ENCODE measurements at places on chromosomes 4 and X.
A peak's percentile ranks its signal among the peaks of the same experiment; 100 is the strongest.

DNA sequence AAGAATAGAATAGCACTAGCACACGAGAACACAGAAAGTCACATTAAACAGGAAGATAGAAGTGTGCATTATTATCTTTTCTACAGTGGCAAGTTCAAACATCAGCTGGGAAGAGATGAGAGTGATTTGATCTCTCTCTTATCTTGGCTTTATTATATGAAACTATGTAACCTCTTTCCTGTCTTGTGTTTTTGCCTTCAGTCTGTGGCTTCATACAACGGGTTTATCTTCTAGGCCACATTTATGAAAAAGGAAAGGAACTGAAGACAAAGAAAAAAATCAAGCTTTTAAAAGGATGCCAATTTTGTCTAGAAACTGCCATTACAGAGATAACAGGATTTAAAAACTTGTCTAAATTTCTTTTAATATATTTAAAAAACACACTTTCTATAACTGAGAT is 983.6 kb downstream of the RPA4 start:
- no peak for DNase-seq

- DNase-seq = no peak
These were observed 18.8 kb downstream of the SLC7A11 start for GRCh38 chr4:138223231-138223910.

GRCh38 chr4:121030711-121031110 is 41.6 kb downstream of the NDNF start:
- DNase-seq = no peak

GRCh38 chr4:146274774-146275173 is 60.4 kb downstream of the REELD1 start:
- no peak for DNase-seq

- DNase-seq = peak; percentile 54
These were observed 149.2 kb downstream of the TBL1X start for GRCh38 chrX:9614016-9614415.

- no peak for DNase-seq
These were observed 65.1 kb downstream of the GPR143 start for GRCh38 chrX:9700555-9700954.

DNA sequence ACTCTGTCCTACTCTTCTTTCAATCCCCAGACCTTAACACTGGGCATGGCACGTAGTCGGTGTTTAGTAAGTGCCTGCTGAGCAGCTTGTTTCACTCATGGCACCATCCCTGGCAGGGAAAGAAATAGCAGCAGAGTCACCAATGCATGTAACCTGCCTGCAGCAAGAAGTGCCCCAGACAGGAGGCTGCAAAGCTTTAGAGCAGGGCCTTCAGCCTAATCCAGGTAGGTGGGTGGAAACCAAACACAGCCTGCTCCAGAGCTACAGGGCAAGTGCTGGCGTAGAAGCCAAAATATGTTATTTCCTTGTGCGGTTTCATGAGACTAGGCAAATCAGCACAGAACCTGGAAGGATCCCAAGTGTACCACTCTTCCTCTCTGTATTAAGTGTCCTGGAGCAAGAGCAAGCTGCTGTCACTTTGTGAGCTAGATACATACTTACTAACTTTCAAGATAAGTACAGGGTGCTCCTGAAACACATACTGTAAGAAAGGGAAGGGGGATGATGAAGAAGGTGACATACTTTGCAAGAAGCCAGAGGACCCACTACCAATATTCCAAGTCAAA is 5.5 kb downstream of the PROM1 start:
- DNase-seq = no peak

DNA sequence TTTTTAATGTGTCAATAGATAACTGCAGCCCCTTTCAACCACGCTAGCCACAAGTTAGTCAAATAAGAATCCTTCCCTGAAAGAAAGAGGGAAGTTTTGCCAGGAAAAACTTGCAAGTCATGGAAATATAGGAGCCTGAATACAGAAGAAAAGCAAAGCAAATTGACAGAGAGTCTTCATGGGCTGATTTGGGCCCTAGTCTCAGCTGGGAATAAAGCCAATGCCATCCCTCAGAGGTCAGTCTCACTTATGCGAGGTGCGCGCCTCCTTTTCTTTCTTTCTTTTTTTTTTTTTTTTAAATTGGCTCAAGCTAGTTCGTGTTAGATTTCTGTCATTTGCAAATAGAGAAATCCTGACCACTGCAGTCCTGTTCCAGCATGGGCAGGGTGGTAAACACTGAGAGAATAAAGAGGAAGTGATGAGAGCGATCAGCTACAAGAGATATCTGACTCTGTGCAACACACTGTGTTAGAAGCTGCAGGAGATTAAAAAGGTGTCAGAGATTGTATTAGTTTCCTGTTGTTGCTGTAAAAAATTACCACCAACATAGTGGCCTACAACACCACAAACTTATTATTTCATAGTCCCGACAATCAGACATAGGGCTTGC is 299.7 kb downstream of the LDB2 start:
- DNase-seq = no peak

DNA sequence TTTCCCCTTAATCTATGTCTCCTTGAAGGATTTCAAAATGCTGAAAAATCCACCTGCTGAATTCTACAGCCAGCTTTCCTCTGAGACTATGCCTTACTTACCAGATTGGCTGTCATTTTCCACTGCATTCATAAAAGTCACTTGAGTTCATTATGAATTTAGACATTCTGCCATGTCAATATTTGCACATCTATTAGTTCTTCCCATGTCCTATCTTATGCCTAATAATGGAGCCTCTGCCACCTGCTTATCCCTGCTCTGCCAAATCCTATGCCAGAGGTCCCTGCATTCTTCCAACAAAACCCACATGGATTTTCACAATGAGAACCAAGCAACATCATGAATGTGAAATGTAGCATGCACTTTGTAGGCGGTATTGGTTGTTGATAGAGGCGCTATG is 42.6 kb downstream of the GASK1B start:
- no peak for DNase-seq

GRCh38 chr4:134691915-134692314 is 490.3 kb upstream of the PABPC4L start:
- DNase-seq = peak; percentile 35

DNA sequence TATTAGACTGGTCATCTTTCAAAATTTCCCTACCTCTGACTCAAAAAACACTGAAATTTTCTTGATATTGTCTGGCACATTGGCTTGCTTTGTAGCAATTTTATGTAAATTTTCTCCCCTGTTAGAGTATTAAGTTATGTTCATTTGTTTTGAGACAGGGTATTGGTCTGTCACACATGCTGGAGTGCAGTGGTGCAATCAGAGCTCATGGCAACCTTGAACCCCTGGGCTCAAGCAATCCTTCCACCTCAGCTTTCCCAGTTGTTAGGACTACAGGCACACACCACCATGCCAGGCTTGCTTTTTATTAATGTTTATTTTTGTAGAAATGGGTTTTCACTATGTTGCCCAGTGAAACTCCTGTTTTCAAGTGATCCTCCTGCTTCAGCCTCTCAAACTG is 17.5 kb downstream of the FABP2 start:
- no peak for DNase-seq

- DNase-seq = no peak
These were observed 29.6 kb downstream of the TRIML1 start for GRCh38 chr4:188168726-188169373.

- DNase-seq = no peak
These were observed 76.5 kb upstream of the CITED1 start for GRCh38 chrX:72382202-72382595.

DNA sequence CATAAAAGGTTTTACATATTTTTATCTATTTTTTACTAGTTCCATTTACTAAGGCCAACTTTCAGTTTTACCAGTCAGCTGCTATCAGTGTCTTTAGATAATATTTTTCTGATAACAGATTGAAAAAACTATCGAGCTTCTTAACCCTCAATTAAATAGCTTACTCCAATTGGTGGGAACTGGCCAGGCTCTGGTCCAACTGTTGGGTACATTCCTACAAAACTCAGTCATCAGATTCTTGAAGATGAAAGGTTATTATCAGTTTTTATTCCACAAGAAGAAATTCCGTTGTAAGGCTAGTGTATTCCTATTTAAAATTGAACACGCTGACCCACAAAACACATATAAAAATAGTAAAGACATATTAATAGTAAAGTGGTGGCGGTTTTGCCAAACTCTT is 346.2 kb downstream of the MAPK10 start:
- DNase-seq = peak; percentile 9

- DNase-seq = no peak
These were observed 2.9 kb upstream of the CCSER1 start for GRCh38 chr4:90124276-90124675.

- no peak for DNase-seq
These were observed 1030.3 kb upstream of the LCORL start for GRCh38 chr4:19051831-19052230.

GRCh38 chrX:14003876-14004425 is 25.7 kb downstream of the GEMIN8 start:
- DNase-seq = no peak

GRCh38 chr4:8353158-8353669 is 83.7 kb downstream of the HTRA3 start:
- no peak for DNase-seq

- DNase-seq = peak; percentile 74
These were observed at the start of gene CHIC1 for GRCh38 chrX:73562984-73563737. TSS of gene CHIC1 (plus strand) at chrX:73563197. CDS start at chrX:73563285, 88 bp downstream.

DNA sequence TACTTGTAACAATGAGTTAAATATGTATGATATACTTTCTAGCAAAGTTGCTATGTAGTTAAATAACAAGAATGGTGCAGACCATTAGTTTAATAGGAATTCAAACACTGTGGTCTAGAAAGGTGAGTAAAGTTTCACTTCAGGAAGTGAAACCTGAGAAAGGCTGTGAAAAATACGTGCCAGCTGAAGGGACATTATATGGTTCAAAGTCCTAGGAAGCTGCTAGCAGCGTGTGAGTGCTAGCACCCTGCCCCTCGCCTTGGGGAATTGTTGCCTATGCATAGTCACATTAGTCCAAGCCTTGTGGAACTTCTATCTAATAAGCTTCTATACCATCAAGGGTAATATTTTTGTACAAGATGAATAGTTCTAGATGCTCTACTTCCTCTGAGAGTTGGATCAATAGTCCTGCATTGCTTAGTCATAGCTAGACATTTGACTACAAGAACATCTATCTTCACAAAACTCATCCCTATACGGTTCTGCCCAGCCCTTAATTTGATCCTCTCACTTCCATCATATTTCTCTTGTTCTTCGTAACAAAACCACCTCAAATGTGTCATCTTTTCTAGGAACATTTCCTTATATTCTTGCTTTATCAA is 45.8 kb upstream of the ARSJ start:
- DNase-seq = no peak

- no peak for DNase-seq
These were observed 331.3 kb downstream of the GRXCR1 start for GRCh38 chr4:43223820-43224219.

DNA sequence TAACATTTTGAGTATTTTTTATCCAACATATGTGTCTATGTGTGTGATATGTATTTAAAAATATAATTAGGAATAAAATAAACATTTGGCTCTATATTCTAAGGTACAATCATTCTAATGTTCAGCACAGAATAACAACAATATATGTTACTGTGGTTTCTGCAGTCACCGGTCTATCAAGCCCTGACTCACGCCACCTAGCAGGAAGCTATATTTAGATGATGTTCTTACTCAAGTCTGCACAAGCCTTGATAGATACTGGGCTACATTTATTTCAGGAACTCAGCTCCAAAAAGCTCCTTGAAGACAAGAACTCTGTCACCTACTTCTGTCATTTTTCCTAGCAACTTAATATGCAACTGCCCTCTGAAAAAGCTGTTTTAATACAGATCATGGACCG is 152.0 kb upstream of the FTHL17 start:
- DNase-seq = peak; percentile 19

GRCh38 chrX:1779626-1780025 is 164.8 kb downstream of the ASMT start:
- no peak for DNase-seq

DNA sequence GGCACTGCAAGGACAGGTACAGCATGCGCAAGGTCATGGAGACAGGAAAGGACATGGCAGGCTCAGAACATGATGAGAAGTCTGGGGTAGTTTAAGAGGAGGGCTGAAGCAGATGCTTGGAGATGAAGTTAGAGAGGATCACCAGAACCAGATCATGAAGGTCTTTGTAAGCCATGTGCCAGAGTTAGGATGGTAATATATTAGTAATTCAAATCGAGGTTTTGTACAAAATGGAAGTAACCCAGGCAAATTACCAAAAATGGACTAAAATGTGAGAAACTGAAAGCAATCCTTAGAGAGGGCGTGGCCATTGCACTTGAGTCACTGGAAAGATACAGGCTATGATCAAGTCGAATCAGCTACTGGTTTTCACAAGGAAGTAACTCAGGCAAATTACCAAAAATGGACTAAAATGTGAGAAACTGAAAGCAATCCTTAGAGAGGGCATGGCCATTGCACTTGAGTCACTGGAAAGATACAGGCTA is 13.5 kb downstream of the RXFP1 start:
- DNase-seq = peak; percentile 57

GRCh38 chr4:176309046-176309445 is 10.7 kb upstream of the SPCS3 start:
- no peak for DNase-seq

DNA sequence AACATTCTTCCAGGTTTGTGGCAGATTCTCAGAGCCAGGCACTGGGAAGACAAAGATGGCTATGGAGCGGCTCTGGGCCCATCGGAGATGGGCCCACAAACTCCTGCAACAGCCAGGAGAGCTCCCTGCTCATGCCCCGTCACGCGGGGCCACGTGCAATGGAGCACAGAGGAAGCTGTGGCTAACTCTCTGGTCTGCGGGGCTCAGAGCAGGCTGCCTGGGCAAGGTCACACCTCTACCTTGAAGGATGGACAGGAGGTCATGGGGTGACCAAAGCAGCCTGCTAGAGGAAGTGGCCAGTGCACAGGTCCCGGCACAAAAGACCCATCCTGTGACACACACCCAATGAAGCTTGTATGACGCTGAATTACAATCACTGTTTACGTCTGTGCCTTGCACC is 45.2 kb downstream of the C4orf50 start:
- no peak for DNase-seq

GRCh38 chr4:111905511-111905910 is 239.7 kb upstream of the FAM241A start:
- DNase-seq = no peak

GRCh38 chrX:6683353-6683752 is 148.4 kb upstream of the VCX3A start:
- no peak for DNase-seq

- DNase-seq = no peak
These were observed 48.5 kb upstream of the GAB1 start for GRCh38 chr4:143288171-143288570.

- no peak for DNase-seq
These were observed 365.0 kb downstream of the PPP3CA start for GRCh38 chr4:100982345-100982744.

DNA sequence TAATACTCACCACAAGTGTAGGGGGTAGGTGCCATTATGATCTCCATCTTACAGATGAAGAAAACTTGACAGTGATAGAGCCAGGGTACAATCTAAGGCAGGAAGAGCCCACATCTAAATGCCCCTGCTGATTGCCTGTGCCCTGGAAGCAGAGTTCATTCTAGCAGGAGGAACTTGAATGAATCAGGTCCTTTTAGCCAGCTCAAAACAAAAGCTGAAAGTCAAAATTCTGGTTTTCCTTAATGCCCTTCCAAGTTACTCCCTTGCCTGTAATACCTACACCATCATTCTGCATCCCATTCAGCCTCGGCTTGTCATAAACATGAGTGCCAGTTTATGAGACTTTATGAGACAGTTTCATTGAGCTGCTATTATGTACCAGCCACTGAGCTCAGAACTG is 89.6 kb downstream of the SCD5 start:
- DNase-seq = no peak

Measured in Daoy (cell line).